A549 treated with AZD2906 at 1 μM for 4 hours (cell line): ENCODE measurements at places on chromosomes 7 and 10. TPM values are rescaled to one million over a fixed set of nuclear protein-coding genes. Genes with fewer than 3 reads are reported as not detected.

The PPIF gene
- total RNA-seq, result 124 to 170 TPM (median 132 TPM) in 5 replicates

The OR13A1 gene
- total RNA-seq, result 0.06 TPM in 1 of 5 replicates, not detected in the others

The GBX1 gene
- 0.09 TPM in 1 of 5 replicates, not detected in the others for total RNA-seq

The PRKG1 gene
- total RNA-seq, result 0.01 to 0.02 TPM (median 0.01 TPM) in 3 of 5 replicates, not detected in the others

The GPER1 gene
- 1.4 to 2.0 TPM (median 1.8 TPM) in 5 replicates for total RNA-seq

The CHAT gene
- total RNA-seq, result not detected in 5 replicates

The GNGT1 gene
- total RNA-seq, result 0.19 TPM in 1 of 5 replicates, not detected in the others

The MMP21 gene
- 0.03 TPM in 1 of 5 replicates, not detected in the others for total RNA-seq

The CYP2E1 gene
- total RNA-seq, result 0.15 to 0.40 TPM (median 0.23 TPM) in 4 of 5 replicates, not detected in the other

The VSTM4 gene
- total RNA-seq, result 0.23 to 0.41 TPM (median 0.29 TPM) in 5 replicates

The MRLN gene
- not detected in 5 replicates for total RNA-seq

The ADAM22 gene
- 0.18 to 0.27 TPM (median 0.24 TPM) in 5 replicates for total RNA-seq

The GOT1 gene
- 37.6 to 43.1 TPM (median 39.3 TPM) in 5 replicates for total RNA-seq

The TRIL gene
- not detected in 5 replicates for total RNA-seq

The ABCA13 gene
- total RNA-seq, result 0.03 to 0.07 TPM (median 0.06 TPM) in 5 replicates

The AQP1 gene
- total RNA-seq, result 0.33 to 0.53 TPM (median 0.45 TPM) in 5 replicates

The RTKN2 gene
- 0.75 to 1.0 TPM (median 0.85 TPM) in 5 replicates for total RNA-seq

The ABCF2 gene
- 59.8 to 64.2 TPM (median 62.4 TPM) in 5 replicates for total RNA-seq

The SKIDA1 gene
- 0.76 to 1.1 TPM (median 0.96 TPM) in 5 replicates for total RNA-seq

The PTPN12 gene
- total RNA-seq, result 60.3 to 98.5 TPM (median 66.5 TPM) in 5 replicates

The PRSS37 gene
- total RNA-seq, result not detected in 5 replicates

The FBXL13 gene
- total RNA-seq, result 0.18 to 0.53 TPM (median 0.40 TPM) in 5 replicates

The NUTM2E gene
- total RNA-seq, result 0.34 to 0.51 TPM (median 0.43 TPM) in 5 replicates

The NXPH1 gene
- not detected in 5 replicates for total RNA-seq

The SNX8 gene
- total RNA-seq, result 79.3 to 128 TPM (median 117 TPM) in 5 replicates

The GPR15LG gene
- not detected in 5 replicates for total RNA-seq

The LRRC61 gene
- 0.06 to 0.15 TPM (median 0.10 TPM) in 5 replicates for total RNA-seq

The LRRC4 gene
- not detected in 5 replicates for total RNA-seq

The CPN1 gene
- 0.22 to 0.37 TPM (median 0.34 TPM) in 5 replicates for total RNA-seq

The CALHM1 gene
- 0.02 TPM in 1 of 5 replicates, not detected in the others for total RNA-seq

The ADCYAP1R1 gene
- total RNA-seq, result 0.03 to 0.07 TPM (median 0.03 TPM) in 4 of 5 replicates, not detected in the other

The GLI3 gene
- 0.08 to 0.30 TPM (median 0.23 TPM) in 5 replicates for total RNA-seq

The PWWP2B gene
- total RNA-seq, result 13.1 to 18.8 TPM (median 18.4 TPM) in 5 replicates

The CRHR2 gene
- 0.02 to 0.08 TPM in 2 of 5 replicates, not detected in the others for total RNA-seq

The ZNF736 gene
- 0.01 to 0.02 TPM (median 0.02 TPM) in 3 of 5 replicates, not detected in the others for total RNA-seq

The LLCFC1 gene
- not detected in 5 replicates for total RNA-seq

The COBL gene
- 3.6 to 4.3 TPM (median 4.1 TPM) in 5 replicates for total RNA-seq

The MUC12 gene
- 12.5 to 23.4 TPM (median 19.2 TPM) in 5 replicates for total RNA-seq
